ENCODE measurements at places on chromosomes 4 and X. TPM values are rescaled to one million over a fixed set of nuclear protein-coding genes. Genes with fewer than 3 reads are reported as not detected.

Gene YY2
- total RNA-seq = 1.3 TPM

Gene AFF1
- total RNA-seq = 57.8 TPM

Gene GDPD2
- not detected for total RNA-seq

Gene HSFX4
- not detected for total RNA-seq

Gene MAGEB10
- not detected for total RNA-seq

Gene TGIF2LX
- total RNA-seq = not detected

Gene STATH
- not detected for total RNA-seq

Gene CSAG2
- 0.23 TPM for total RNA-seq

Gene UBQLN2
- total RNA-seq = 36.6 TPM

Gene TCEAL6
- not detected for total RNA-seq

Gene CSAG3
- 0.23 TPM for total RNA-seq

Gene COX7B2
- not detected for total RNA-seq

Gene WNK3
- total RNA-seq = 1.1 TPM

Gene NMU
- total RNA-seq = 0.30 TPM

Gene GAGE12J
- not detected for total RNA-seq

Gene BCAP31
- 78.0 TPM for total RNA-seq

Gene RNF150
- 0.14 TPM for total RNA-seq

Gene ADH1C
- total RNA-seq = not detected
